Fibroblast of upper back skin (primary cell): ENCODE measurements at places on chromosomes 1 and 21.

- DNase-seq: peak; percentile 53
These were observed 41.6 kb downstream of the LAMC2 start for GRCh38 chr1:183227422-183228346.

GRCh38 chr1:178961331-178961730 lies 64.4 kb upstream of the FAM20B start:
- no peak for DNase-seq

- no peak for DNase-seq
These were observed 214.3 kb downstream of the PTPRU start for GRCh38 chr1:29450591-29450990.

DNA sequence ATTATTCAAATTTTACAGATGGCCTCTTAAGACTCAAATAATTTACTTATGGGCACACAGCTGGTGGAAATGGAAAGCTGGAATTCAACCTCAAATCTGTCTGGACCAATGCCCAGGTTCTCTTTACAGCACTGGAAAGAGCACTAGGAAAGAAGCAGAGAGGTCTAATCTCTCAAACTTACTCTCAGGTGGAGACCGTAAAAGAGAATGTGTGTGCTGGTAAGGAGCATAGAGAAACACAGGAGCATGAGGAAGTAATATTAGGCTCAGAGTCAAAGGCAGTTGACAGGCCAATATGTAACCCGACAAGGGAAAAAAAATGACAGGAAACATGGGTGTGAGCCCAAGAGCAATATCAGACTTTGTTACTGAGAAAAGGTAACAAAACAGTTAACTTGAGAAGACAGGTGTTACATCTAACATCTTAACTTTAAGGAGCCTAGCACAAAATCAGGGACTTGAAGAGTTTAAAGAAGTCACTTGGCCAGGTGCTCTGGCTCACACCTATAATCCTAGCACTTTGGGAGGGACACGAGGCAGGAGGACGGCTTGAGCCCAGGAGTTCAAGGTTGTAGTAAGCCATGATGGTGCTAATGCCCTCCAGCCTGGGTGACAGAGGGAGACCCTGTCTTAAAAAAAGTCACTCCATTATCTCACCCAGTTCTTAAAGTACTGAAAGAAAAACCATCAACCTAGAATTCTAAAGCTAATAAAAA lies 20.7 kb downstream of the PPP1R15B start:
- DNase-seq: peak; percentile 31

GRCh38 chr1:234488054-234489006 lies 9.4 kb upstream of the TARBP1 start:
- DNase-seq: peak; percentile 22
